Activated T-helper 17 cell treated with anti-CD3 and anti-CD28 coated beads, Interleukin-2, amount 50 U/mL, for 72 hours (primary cell): ENCODE measurements at places on chromosomes 6 and 20. TPM values are rescaled to one million over a fixed set of nuclear protein-coding genes. Genes with fewer than 3 reads are reported as not detected.
A peak's percentile ranks its signal among the peaks of the same experiment; 100 is the strongest.

GRCh38 chr20:49583669-49584417, 15.9 kb upstream of the PTGIS start:
- peak; percentile 31 for ATAC-seq

- ATAC-seq = peak; percentile 45
These were observed 775.8 kb downstream of the MAFB start for GRCh38 chr20:39913274-39913673.

DNA sequence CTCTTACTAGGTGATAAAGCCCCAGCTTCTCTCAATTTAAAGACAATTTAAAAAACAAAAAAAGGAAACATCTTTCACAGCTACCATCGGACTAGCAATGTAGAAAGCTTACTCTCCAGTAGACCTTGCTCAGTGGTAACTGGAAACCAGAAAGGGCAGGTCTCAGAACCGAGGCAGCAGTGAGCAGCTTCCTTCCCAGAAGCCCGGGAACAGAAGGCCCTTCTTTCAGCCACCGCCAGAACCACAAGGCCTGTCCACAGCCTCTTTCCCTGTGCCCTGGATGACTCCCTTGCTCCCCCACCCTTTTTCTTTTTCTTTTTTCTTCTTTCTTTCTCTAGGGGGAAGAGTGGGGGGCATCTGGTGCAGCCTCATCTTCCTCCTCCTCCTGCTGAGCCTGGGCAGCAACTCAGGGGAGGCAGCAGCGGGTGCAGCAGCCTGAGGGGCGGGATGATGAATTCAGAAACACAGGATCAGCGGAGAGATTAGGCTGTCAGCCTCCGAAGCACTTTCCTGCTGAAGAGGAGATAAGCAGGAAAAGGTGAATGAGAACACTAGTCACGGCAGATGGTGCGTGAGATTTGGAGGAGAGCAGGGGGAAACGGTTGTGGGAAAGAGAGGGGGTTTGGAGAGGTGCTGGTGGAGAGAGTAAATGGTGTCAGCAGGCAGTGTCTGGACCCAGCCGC, 158.5 kb downstream of the ID4 start:
- ATAC-seq = no peak

DNA sequence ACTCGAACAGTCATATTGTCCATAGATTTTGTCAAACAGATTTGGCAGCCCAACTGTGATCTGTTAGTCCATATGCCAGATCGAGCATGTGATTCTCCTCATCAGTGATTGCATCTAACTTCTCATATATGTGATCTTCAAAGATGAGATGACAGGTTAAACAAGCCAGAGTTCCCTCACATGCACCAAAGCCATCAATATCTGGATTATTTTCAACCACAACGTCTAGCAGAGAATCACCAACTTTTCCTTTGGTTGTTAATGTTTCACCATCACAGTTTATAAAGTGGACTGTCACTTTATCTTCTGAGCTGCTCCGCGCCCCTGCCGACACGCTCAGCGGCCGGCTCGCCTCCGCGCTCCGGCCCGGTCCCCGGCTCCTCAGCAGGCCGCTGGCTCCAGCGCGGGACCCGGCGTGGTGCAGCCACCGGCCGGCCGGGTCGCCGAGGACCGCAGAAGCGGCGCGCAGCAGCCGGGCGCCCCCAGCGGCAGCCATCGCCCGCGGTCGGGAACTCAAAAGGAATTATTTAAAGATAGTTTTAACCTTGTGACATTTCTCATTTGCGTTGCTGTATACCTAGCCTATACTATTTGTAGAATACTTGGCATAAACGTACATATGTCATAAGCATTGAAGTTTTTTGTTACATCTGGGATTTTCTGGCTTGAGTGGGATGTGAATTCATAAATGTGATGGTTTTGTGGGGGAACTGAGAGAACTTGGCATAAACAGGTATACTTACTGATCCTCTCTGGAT, 40.1 kb upstream of the DYNLRB1 start:
- peak; percentile 42 for ATAC-seq

The PRRT1 gene
- 0.17 TPM for total RNA-seq
